ENCODE measurements at places on chromosomes 2 and 18.

DNA sequence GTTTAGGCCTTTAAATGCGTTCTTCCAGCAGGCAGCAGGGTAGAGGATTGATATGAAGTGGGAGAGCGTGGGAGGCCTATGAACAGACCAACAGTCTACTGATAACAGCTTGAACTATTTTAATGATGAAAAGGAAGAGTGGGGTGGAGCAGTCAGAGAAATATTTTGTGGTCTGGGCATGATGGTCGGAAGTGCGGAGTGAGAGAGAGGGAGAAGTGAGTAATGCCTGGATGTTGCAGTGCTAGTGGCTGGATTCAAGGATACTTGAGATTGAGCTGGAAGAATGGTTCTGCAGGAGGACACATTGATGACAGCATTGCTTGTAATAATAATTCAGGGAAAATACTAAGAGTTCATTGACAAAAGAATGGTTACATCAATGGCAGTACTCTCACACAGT, 151.0 kb upstream of the DAPL1 start:
- DNase-seq, result no peak

- DNase-seq, result no peak
These were observed 40.2 kb upstream of the UGP2 start for GRCh38 chr2:63801455-63801854.

DNA sequence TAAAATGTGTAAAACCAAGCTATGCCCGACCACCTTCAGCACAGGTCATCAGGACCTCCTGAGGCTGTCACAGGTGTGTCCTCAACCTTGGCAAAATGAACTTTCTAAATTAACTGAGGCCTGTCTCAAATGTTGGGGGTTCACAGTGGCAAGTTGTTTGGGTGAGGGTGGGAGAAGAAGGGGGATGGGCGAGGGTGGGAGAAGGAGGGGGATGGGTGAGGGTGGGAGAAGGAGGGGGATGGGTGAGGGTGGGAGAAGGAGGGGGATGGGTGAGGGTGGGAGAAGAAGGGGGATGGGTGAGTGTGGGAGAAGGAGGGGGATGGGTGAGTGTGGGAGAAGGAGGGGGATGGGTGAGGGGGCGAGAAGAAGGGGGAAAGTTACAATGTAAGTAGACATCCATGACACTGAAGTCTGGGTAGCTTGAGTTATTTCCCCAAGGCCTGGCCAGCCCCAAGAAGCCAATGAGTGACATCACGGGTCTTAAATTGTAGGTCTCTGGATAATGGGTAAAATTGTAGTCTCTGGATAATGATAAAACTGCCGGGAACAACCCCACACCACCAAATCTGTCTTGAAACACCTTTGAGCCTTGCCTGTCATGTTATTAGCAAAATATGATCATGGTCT, 56.3 kb downstream of the TIMM21 start:
- no peak for DNase-seq

DNA sequence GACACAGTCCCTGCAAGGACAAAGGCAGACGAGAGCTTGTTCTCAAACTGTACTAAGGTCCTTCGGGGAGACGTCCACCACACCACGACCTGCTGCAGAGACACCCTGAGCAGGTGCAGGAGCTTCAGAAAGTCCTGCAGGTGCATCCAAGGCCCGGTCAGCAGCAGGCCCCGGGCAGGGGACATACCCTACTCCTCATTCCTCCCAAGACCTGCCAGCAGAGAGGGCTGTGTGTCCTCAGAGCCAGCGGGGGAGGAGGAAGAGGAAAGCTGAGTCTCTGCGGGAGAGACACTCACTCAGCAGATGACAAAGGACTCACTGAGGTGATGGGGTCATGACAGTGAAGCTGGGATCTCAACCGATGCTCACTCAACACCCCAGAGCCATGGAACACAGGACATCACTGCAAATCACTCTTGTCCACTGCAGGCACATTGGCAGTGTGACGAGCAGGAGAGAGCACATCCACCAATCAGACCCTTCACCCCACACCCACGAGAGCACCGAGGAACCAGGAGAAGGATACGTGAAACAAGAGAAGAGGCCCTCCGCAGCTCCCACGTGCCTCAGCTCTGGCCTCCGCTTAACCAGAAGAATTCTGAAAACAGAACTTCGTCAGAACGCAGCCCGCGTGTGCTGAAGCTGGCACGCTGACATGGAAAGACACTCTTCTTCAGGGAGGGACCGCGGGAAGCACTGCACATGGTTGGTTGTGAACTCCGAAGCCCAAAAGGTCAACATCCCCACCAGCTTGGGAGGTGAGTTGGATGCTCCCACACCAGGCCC, 9.3 kb downstream of the HDAC4 start:
- DNase-seq, result no peak

- DNase-seq, result no peak
These were observed 186.5 kb upstream of the HDAC4 start for GRCh38 chr2:239587311-239587731.

GRCh38 chr18:64082054-64082453, 66.8 kb downstream of the LINC00305 start:
- no peak for DNase-seq

GRCh38 chr2:2868085-2868484, 509.5 kb downstream of the EIPR1 start:
- peak; percentile 24 for DNase-seq
